ENCODE measurements at places on chromosomes 13 and 19.

GRCh38 chr19:42220751-42221097 is 612 bp downstream of the ZNF526 start:
- no peak for DNase-seq

GRCh38 chr13:110630566-110631119 is 15.3 kb downstream of the NAXD start:
- no peak for DNase-seq

- DNase-seq = no peak
Observed at GRCh38 chr19:35461060-35461459, 13.0 kb downstream of the FFAR2 start.

DNA sequence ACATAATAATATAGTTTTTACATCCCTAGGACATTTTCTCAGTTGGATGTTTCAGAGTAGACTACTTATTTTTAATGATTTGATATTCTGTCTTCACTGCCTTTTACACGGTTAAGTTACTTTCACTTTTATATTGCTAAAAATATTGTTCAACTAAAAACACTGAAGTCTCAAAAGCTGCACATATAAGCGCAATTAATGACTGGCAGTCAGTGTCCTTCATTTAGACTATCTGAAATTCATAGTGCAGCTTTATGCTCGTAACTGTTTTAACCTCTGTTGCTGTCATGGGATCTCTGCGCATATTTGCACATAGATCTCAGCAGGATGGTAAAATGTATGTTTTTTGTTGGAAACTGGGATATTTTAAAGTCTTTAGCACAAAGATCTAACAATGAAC is 864.3 kb downstream of the SLITRK6 start:
- no peak for DNase-seq

- DNase-seq = no peak
Observed at GRCh38 chr13:23692816-23693215, 122.6 kb downstream of the TNFRSF19 start.

DNA sequence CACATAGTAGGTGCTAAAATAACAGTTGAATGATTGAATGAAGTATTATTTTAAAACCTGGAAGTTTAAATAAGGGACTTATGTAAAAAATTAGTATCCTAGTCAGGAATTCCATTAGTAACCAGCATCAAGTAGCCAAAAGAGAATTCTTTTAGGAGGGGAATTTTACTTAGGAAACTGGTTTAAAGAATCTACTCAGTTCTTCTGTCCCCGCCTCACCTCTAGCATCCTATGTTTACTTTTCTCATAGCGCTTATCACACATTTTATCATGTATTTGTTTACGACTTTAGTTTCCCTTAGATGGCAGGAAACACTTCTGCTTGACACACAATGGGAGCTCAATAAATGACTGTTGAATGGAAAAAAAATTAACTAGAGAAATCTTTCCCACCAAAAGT is 229.0 kb downstream of the KLF5 start:
- DNase-seq = no peak

GRCh38 chr13:74046431-74046830 is 87.8 kb downstream of the KLF12 start:
- peak; percentile 6 for DNase-seq

DNA sequence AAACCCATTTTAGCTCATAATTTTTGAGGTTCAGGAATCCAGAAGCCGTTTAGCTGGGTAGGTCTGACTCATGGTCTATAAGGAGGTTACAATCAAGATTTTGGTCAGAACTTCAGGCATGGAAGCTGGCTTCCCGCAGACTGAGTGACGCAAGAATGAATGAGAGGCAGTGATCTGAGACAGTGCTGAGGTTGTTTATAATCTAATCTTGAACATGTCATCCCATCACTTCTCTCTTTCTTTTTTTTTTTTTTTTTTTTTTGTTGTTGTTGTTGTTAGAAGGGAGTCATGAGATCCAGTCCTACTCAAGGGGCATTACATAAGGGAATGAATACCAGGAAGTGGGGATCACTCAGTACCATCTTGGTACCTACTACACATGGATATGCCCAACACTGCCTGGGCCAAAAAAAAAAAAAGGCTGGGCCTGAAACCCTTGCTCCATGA is 217.4 kb downstream of the DLEU7 start:
- peak; percentile 63 for DNase-seq

DNA sequence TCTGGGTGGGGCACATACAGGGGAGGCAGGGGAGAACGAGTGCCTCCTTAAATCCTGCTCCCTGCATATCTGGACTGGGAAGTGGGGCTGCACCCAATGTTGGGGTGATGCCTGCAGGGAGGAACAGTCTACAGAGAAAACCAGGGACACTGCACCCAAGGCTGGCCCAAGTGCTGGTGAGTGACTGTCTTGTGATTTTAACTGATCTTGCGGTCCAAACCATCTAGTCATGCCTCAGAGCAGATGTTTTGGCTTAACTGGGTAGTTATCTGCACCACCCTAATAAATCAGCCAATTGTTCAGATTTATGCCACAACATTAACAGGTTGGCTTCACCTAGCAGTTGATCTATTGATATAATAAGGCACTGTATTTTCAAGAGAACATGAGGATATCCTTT is 219.2 kb upstream of the IRS2 start:
- peak; percentile 14 for DNase-seq

DNA sequence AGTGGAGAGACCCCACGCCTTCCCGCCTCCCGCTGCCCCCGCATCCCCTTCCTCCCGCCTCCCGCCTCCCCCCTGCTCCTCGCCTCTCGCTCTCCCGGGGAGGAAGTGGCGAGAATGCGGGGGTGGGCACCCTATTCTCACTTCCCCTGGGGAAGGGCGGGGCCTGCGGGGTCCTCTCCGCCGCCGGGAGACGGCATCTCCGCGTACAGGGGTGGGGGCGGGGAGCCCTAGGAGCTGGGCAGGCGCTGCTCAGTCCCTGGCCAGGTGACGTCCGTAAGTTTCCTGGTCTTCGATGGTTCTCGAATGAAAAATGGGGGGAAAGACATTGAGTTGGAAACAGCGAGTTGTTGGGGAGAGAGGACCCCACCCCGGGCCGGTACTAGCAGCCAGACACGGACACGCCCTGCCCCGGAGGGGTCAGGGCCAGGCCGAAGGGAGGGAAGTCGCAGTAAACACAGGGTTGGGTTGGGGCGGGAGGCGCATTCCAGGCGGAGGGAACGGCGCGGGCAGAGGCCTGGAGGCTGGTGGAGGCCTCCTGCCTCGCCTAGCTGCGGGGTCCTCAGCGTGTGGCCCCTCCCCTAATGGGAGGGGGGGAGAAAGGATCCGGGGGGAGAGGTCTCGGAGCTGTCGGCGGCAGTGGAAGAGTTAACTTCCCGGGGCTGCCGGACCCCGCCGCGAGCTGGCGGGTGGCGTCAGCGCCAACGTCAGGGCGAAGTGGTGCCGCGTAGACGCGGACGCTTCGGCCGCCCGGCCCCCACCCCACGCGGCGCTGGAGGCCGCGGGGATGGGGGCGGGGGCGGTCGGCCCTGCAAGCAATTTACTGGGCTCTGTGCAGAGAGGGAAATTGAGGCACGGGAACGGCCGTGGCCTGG is 10.4 kb upstream of the JUND start:
- peak; percentile 69 for DNase-seq

- DNase-seq = no peak
Observed at GRCh38 chr19:46785980-46786235, 2.5 kb downstream of the SLC1A5 start.

DNA sequence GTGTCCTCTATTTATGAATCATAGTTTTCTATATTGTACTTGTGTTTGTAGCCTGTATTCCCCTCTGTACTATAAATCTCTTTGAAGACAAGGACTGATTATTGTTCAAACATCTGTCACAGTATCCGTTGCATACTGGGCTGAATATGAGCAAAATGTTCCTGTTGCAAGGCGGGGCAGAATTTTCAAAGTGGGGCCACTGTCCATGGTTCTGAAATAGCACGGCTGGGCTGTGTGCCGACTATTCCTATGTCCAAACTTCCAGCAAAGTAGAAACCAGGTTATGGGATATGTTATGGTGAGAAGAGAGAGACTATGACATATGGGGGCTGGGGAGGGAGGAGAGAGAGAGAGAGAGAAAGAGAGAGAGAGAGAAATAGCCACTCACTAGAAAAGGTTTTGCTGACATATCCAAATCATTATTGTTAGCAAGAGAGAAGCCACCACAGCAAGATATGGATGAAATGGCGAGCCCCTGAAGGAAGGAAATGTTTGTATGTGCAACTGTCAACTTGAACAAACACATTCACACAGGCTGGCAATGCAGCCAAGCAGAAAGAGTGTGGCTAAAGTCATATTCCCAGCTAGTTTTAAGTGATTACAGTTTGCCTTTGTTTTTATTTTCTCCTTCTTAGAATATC is 107.0 kb upstream of the GPR12 start:
- peak; percentile 49 for DNase-seq

- DNase-seq = no peak
Observed at GRCh38 chr19:45267296-45267695, 16.2 kb downstream of the MARK4 start.

- DNase-seq = no peak
Observed at GRCh38 chr13:52725302-52725701, 14.3 kb downstream of the CNMD start.

GRCh38 chr13:112885782-112886268 is 83.2 kb upstream of the MCF2L start:
- peak; percentile 94 for DNase-seq

DNA sequence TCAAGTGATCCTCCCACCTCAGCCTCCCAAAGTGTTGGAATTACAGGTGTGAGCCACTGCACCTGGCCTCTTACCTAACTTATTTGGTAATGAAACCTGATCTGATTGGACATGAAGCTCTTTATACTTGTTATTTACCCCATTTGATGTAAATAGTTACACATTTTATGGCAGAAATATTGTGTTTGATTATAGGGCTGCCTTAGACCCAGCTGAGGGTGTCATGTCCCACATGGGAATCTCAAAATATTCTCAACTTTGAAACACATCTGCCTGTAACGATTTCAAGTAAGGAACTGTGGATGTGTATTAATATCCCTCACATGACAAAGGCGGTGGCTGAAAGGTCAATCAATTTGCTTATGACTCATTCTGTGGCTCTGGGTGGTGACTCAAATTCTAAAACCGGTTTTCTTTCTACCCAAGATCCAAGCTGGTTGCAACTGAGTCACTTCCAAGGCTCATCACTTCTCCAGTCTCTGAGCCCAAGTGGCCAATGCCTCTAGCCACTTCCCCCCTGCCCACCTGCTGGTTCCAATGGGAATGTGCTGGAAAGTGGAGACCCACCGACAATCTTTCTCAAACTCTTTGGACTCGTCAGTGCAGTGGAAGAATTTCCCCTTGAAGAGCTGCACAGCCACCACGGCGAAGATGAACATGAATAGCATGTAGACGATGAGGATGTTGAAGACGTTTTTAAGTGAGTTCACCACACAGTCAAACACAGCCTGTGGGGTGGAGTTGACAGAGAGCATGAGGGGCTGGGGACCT is 110.9 kb downstream of the IER2 start:
- peak; percentile 95 for DNase-seq

All from AG08395 (cell line).